Colonic mucosa (tissue), 4 donors: ENCODE measurements at places on chromosomes 13 and 19. TPM values are rescaled to one million over a fixed set of nuclear protein-coding genes. Genes with fewer than 3 reads are reported as not detected.
A peak's percentile ranks its signal among the peaks of the same experiment; 100 is the strongest.

PSG7 gene
- not detected for total RNA-seq

CGB1 gene
- not detected for total RNA-seq

KL gene
- total RNA-seq = 1.9 TPM

MARCHF2 gene
- 33.1 TPM for total RNA-seq

- no peak for DNase-seq
- no peak overlapping the region for H3K4me3 ChIP-seq
- H3K36me3 ChIP-seq = no peaks in the 10 kb centered on the region
- H3K27ac ChIP-seq = no peak overlapping the region
- peaks cover 4% of the 10 kb centered on the region for H3K27me3 ChIP-seq
- H3K4me1 ChIP-seq = peaks cover 11% of the 10 kb centered on the region
Observed at GRCh38 chr19:45790942-45791341, 1.7 kb downstream of the DMWD start.

GRCh38 chr13:41470196-41470595 is 12.8 kb downstream of the RGCC start:
- DNase-seq = no peak
- no peaks in the 10 kb centered on the region for H3K27me3 ChIP-seq
- no peaks in the 10 kb centered on the region for H3K36me3 ChIP-seq
- H3K4me1 ChIP-seq = no peaks in the 10 kb centered on the region
- no peak overlapping the region for H3K27ac ChIP-seq

- H3K4me1 ChIP-seq = peaks cover 5% of the 10 kb centered on the region
- no peaks in the 10 kb centered on the region for H3K27me3 ChIP-seq
- peak; percentile 63 for DNase-seq
Observed at GRCh38 chr13:113176280-113176679, 17.8 kb downstream of the PROZ start.

DNA sequence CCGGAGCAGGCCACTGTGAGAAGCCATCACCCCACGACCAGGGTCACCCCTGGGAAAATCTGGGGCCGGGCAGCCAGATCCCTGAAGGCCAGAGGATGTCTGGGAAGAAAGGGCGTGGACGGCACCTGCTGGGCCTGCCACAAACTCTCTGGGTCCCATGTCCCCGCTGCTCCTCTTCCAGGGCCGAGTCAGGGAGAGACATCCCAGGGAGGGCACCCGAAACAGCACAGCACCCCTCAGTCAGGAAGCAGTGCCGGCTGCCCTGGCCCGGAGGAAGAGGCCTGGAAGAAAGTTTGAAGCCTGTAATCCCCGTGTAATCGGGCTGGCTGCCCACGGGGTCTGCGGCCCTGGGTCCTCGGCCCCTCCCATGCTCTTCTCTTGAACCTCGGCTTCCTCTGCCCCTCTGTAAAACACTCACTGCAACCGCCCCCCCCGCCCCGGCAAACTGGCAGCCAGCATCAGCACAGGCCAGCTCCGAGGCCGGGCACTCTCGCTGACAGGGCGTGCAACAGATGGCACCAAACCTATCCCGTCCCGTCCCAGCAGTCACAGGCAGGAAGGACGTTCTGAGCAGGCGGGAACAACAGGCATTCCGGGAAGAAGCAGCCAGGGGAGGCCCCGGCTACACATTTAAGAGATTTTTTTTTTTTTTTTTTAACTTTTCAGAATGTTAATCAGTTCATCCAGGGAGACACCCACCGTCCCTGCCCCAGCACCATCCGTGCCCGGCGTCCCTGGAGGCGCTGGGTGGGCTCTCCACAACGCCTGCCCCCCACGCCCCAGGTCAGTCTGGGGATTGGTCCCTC is 1.5 kb downstream of the SBNO2 start:
- H3K4me3 ChIP-seq = peak overlapping the region; percentile 90
- peaks cover 13% of the 10 kb centered on the region for H3K4me1 ChIP-seq
- DNase-seq = peak; percentile 80
- H3K36me3 ChIP-seq = no peaks in the 10 kb centered on the region

DNA sequence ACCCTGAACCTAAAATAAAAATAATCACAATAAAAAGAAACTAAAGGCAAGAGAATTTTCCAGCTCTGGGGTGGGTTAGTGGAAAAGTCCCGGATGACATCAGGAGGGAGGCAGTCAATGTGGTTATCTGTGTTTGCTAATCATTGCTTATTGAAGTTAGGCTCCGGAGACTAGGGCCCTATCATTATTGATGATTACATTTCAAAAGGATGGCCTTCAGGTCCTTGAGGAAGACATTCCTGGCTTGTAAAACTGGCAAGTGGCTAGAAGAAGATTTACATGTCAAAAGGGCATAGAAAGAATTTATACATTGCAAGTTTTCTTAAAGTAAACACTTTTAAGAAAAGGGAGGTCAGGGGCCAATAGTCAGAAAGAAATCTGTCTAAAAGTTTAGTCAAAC is 123.4 kb downstream of the POSTN start:
- DNase-seq = no peak
- no peak overlapping the region for H3K4me3 ChIP-seq
- no peaks in the 10 kb centered on the region for H3K4me1 ChIP-seq
- no peak overlapping the region for H3K27ac ChIP-seq

DNA sequence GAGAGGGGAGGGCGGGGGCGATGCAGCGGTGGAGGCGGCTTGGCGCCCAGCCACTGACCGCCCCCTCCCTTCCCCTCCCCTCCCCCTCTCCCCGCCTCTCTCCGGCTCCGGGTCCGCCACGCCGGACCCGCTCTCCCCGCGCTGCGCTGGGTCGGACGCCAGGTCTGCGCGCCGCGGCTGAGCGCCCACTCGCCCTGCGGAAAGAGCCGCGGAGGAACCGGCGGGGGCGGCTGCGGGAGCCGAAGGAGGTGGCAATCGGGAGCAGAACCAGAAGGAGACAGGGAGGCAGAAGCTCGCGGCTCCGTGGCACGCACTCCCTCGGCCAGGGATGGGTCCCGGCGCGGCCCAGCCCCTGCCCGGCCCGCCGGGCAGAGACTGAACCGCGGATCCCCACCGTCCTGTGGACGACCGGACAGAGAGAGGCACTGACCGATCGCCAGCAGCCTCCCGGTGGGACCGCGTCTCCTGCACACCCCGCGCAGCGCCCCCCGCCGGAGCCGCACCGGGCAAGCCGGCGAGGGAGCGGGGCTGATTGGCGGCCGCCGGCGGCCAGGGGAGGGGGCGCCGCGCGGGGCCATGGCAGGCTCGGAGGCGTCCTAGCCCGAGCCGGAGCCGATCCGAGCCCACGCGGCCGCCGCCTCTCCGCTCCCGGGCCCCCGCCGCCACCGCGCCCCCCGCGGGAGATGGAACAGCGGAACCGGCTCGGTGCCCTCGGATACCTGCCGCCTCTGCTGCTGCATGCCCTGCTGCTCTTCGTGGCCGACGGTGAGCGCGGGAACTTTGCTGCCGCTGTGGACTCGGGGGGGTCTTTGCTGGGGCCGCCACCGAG is at the start of gene VSTM2B:
Gene VSTM2B, plus strand, starts transcription at position 94 of the 829 bp plus-strand sequence. Its CDS starts 590 bp downstream, at position 684.
- H3K36me3 ChIP-seq = no peaks in the 10 kb centered on the region
- H3K27me3 ChIP-seq = peaks cover 56% of the 10 kb centered on the region
- no peak within 1 kb of the TSS for H3K27ac ChIP-seq
- no peak within 1 kb of the TSS for H3K4me3 ChIP-seq

DNA sequence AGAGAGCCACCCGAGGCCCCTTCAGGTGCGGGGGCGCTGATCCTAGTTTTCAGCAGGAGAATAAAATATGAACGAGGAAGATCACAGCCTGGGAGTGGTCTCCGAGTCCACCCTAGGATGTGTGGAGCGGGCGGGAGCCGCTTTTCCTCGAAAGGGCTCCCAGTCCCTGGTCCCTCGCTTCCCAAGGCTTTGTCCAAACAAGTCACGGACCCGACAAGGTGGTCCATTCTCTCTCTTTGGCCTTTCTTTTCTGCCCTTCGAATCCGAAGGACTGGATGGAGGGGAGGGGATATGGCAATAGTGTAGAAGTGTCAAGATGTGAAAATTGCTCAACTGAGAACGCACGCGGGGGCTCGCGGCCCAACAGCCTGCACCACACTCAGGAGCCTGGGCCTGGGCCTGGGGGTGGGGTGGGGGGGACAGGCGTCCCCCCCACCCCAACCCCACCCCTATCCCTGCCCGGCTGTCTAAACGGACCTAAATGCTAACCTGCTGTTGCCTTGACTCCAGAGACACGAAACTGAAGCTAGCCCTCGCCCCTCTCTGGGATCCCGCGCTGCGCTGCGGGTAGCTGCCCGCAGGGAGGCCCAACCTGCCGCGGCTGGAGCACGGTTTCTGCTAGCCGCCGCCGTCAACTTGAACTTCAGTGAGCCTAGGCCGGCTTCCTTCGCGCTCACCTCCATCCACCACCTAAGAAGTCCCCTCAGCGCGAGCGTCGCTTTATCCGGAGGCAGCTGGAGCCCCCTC is 7.1 kb downstream of the ZIC2 start:
- no peaks in the 10 kb centered on the region for H3K36me3 ChIP-seq
- H3K4me3 ChIP-seq = no peak overlapping the region
- no peak for DNase-seq
- H3K27ac ChIP-seq = no peak overlapping the region
- peaks cover 11% of the 10 kb centered on the region for H3K4me1 ChIP-seq
- H3K27me3 ChIP-seq = peaks cover 94% of the 10 kb centered on the region

GRCh38 chr19:19236173-19236572 is 24.4 kb downstream of the NCAN start:
- H3K36me3 ChIP-seq = no peaks in the 10 kb centered on the region
- H3K27ac ChIP-seq = no peak overlapping the region
- no peak overlapping the region for H3K4me3 ChIP-seq
- H3K27me3 ChIP-seq = no peaks in the 10 kb centered on the region
